ENCODE measurements at places on chromosomes 6 and 20.

DNA sequence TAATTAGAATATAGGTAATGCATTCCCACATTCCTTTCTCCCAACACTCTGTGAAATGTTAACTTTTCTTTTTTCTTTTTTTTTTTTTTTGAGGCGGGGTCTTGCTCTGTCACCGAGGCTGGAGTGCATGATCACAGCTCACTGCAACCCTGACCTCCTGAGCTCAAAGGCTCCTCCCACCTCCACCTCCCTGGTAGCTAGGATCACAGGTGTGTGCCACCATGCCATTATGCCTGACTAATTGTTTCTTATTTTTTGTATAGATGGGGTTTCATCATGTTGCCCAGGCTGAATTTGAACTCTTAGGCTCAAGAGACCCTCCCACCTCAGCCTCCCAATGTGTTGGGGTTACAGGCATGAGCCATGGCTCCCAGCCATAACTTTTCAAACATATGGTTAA lies 135.7 kb upstream of the SHLD1 start:
- no peak for DNase-seq
- H3K36me3 ChIP-seq: no peaks in the 10 kb centered on the region
- H3K4me1 ChIP-seq: peaks cover 5% of the 10 kb centered on the region
- H3K27me3 ChIP-seq: no peaks in the 10 kb centered on the region

GRCh38 chr6:143183666-143184065 lies 123.0 kb downstream of the AIG1 start:
- no peaks in the 10 kb centered on the region for H3K36me3 ChIP-seq
- H3K4me1 ChIP-seq: no peaks in the 10 kb centered on the region
- no peak for DNase-seq
- no peaks in the 10 kb centered on the region for H3K27me3 ChIP-seq
- no peak overlapping the region for H3K4me3 ChIP-seq
- H3K27ac ChIP-seq: no peak overlapping the region

DNA sequence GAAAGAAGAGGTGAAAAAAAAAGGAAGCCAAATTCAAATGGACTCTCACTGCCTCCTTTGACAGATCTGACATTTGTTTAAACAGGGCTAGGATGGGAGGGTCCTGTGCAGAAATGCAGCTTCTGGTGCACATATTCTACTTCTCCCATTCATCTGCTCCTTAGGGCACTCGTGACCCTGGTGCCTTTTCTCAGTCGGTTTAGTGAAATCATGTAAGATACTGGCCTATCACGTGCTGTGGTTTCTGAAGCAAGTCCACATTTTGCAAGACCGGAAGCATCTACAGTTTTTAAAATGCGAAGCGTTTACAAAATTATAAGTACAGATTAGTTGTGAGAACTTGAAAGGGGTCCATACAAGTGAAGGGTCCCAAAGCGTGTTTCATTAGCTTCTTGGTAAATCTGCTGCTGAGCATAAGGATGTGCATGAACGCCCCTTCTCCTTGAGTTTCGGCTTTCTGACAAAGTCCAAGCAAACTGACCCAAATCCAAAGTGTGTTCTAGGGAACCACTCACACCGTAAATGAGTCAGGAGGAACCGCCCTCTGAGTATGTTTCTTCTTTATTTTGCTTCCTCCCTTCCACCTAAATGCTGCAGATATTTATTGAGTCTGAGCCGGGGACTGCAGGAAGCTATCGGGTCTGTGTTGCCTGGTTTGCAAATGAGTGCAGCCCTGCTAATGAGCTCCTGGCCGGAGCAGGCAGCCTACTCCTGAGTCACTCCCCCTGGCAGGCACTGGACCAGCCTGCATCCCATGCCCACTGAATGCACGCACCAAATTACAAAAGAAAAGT lies 323.8 kb upstream of the JARID2 start:
- no peak overlapping the region for H3K4me3 ChIP-seq
- H3K27me3 ChIP-seq: no peaks in the 10 kb centered on the region
- no peaks in the 10 kb centered on the region for H3K36me3 ChIP-seq
- H3K4me1 ChIP-seq: no peaks in the 10 kb centered on the region
- no peak overlapping the region for H3K27ac ChIP-seq

GRCh38 chr6:152532556-152533422 lies 104.4 kb downstream of the SYNE1 start:
- H3K27me3 ChIP-seq: no peaks in the 10 kb centered on the region
- no peak for DNase-seq
- no peak overlapping the region for H3K4me3 ChIP-seq
- no peaks in the 10 kb centered on the region for H3K4me1 ChIP-seq
- no peak overlapping the region for H3K27ac ChIP-seq

GRCh38 chr6:104603108-104603745 lies 256.5 kb downstream of the HACE1 start:
- H3K4me3 ChIP-seq: no peak overlapping the region
- H3K4me1 ChIP-seq: no peaks in the 10 kb centered on the region
- DNase-seq: no peak
- no peaks in the 10 kb centered on the region for H3K36me3 ChIP-seq
- no peak overlapping the region for H3K27ac ChIP-seq

- H3K4me3 ChIP-seq: no peak overlapping the region
- H3K36me3 ChIP-seq: no peaks in the 10 kb centered on the region
- H3K27ac ChIP-seq: no peak overlapping the region
- H3K27me3 ChIP-seq: no peaks in the 10 kb centered on the region
Observed at GRCh38 chr6:34575326-34575725, 19.2 kb upstream of the SPDEF start.

GRCh38 chr6:112946051-112946450 lies 598.9 kb downstream of the RFPL4B start:
- H3K27ac ChIP-seq: no peak overlapping the region
- H3K4me3 ChIP-seq: no peak overlapping the region
- H3K4me1 ChIP-seq: no peaks in the 10 kb centered on the region
- DNase-seq: no peak

GRCh38 chr6:9233686-9234085 lies 798.3 kb upstream of the SLC35B3 start:
- DNase-seq: no peak
- H3K27ac ChIP-seq: no peak overlapping the region
- H3K4me1 ChIP-seq: no peaks in the 10 kb centered on the region
- H3K27me3 ChIP-seq: no peaks in the 10 kb centered on the region
- H3K4me3 ChIP-seq: no peak overlapping the region

- DNase-seq: peak; percentile 66
- peak overlapping the region; percentile 92 for H3K27ac ChIP-seq
- H3K4me3 ChIP-seq: peak overlapping the region; percentile 50
- H3K27me3 ChIP-seq: no peaks in the 10 kb centered on the region
Observed at GRCh38 chr6:166958926-166959861, 2.8 kb upstream of the RNASET2 start.

DNA sequence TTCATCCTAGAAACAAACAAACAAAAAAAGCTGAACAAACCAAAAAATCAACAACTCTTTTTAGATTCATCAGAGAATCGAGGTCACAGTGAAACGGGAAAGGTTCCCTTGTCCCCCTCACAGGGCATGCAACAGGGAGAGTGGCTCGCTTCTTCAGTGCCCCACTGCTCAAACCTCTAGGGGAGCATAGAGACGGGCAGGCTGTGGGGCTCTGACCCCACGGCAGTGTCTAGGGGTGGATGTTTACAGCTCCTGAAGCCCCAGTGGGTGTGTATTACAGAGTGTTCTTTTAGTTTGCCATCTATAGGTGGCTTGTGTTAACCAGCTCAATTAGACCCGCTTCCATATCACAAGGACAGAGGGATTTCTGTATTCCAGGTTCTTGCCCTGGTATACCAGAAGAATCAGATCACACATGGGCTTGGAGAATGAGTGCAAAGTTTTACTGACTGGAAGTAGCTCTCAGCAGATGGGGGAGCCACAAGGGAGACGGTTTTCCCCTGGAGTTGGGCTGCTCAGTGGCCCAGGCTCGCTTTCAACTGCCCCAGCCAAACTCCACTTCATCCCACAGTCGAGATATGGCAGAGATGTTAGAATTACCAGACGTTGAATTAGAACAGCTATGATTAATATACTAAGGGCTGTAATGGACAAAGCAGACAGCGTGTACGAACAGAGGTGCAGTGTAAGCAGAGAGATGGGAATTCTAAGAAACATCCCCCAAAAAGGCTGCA lies 192.6 kb upstream of the CST7 start:
- H3K27ac ChIP-seq: no peak overlapping the region
- no peak for DNase-seq
- H3K4me1 ChIP-seq: no peaks in the 10 kb centered on the region

DNA sequence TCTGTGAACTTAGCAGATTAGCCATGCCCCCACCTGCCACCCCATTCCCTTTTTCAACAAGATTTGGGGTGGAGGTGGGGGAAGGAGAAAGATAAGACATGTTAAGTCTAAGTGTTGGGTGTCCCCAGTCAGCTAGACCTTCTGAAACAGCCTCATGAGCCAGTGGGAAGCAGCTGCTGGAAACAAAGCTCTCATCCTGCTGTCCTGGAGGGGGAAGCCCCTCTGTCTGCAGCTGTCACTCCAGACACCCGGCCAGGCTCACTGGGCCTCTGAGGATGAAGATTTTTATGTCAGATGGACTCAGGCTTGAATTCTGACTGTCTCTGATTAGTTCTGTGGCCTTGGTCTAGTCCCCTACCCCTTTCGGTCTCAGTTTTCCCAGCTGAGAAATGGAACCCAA lies 1.1 kb downstream of the BPIFB3 start:
- no peaks in the 10 kb centered on the region for H3K4me1 ChIP-seq
- H3K27ac ChIP-seq: no peak overlapping the region
- DNase-seq: no peak

DNA sequence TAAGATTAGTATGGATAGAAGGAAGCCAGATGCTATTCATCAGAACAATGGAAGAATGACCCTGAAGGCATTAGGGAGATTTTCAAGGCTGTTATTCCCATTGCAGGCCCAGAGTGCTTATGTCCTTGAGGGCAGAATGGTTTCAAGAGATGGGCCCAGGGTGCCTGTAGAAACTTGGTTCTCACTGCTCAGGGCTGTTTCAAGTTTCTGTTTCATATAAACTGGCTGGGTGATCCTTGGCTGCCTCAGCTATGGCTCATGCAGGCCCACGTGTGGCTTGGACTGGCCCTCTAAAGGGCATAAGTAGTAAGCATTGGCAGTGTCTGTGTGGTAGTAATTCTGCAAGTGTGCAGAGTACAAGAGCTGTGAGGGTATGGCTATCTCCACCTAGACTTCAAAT lies 540.9 kb upstream of the MAN1A1 start:
- H3K4me3 ChIP-seq: no peak overlapping the region
- DNase-seq: no peak
- H3K36me3 ChIP-seq: no peaks in the 10 kb centered on the region
- H3K4me1 ChIP-seq: no peaks in the 10 kb centered on the region
- no peaks in the 10 kb centered on the region for H3K27me3 ChIP-seq

- peaks cover 68% of the 10 kb centered on the region for H3K4me1 ChIP-seq
- peaks cover 29% of the 10 kb centered on the region for H3K36me3 ChIP-seq
- no peaks in the 10 kb centered on the region for H3K27me3 ChIP-seq
- H3K27ac ChIP-seq: peak overlapping the region; percentile 75
Observed at GRCh38 chr6:30720738-30721197, 616 bp downstream of the TUBB start.

- H3K4me3 ChIP-seq: no peak overlapping the region
- H3K27me3 ChIP-seq: no peaks in the 10 kb centered on the region
- DNase-seq: no peak
- no peaks in the 10 kb centered on the region for H3K4me1 ChIP-seq
- no peak overlapping the region for H3K27ac ChIP-seq
- no peaks in the 10 kb centered on the region for H3K36me3 ChIP-seq
Observed at GRCh38 chr6:140041571-140042332, 667.3 kb upstream of the CITED2 start.

DNA sequence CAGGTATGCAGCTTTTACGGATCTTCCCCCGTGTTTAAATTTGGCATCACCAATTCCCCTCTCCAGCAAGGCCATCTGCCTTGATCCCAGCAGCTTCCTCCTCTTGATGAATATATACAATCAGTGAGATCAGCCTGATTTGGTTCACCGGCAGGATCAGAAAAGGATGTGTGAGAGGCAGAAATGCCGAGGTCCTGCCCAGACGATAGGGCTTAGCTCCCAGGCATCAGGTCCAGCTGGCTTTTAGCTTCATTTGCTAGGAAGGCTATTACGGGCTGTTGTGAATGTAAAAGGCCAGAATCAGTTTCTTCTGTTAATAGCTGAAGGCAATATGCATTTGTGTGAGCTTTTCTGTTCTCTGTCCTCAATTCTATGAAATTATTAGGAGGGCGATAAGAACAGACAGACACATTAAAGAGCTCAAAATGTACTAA lies 372.8 kb downstream of the BTBD9 start:
- H3K27me3 ChIP-seq: no peaks in the 10 kb centered on the region
- no peak overlapping the region for H3K27ac ChIP-seq
- H3K4me3 ChIP-seq: no peak overlapping the region
- H3K36me3 ChIP-seq: no peaks in the 10 kb centered on the region
- H3K4me1 ChIP-seq: peaks cover 9% of the 10 kb centered on the region
- no peak for DNase-seq

GRCh38 chr20:22863826-22864225 lies 171.3 kb upstream of the SSTR4 start:
- H3K36me3 ChIP-seq: no peaks in the 10 kb centered on the region
- H3K27me3 ChIP-seq: no peaks in the 10 kb centered on the region
- no peak for DNase-seq
- H3K4me3 ChIP-seq: no peak overlapping the region
- H3K4me1 ChIP-seq: no peaks in the 10 kb centered on the region

DNA sequence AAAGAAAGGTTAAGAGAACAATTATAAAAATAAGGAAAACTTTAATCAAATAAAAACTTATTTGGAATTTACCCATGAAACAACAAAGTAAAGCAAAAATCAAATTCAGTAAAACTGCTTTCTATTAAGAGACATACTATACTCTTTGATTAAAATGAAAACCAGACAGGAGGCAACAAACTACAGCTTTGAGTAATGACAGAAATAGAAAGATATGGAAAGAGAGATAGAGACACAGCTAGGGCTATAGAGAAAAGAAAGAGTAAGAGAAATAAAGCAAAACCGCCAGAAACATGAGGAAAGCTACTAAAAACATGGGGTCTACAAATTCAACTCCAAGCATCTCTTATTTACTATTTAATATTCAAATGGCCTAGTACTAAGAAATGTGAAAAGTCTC lies 67.6 kb downstream of the PHIP start:
- H3K36me3 ChIP-seq: peaks cover 17% of the 10 kb centered on the region
- H3K27ac ChIP-seq: no peak overlapping the region
- no peak for DNase-seq
- no peaks in the 10 kb centered on the region for H3K4me1 ChIP-seq
- no peak overlapping the region for H3K4me3 ChIP-seq

GRCh38 chr20:1652960-1653359 lies 4.6 kb downstream of the SIRPG start:
- no peak for DNase-seq
- peaks cover 78% of the 10 kb centered on the region for H3K4me1 ChIP-seq
- no peak overlapping the region for H3K4me3 ChIP-seq

DNA sequence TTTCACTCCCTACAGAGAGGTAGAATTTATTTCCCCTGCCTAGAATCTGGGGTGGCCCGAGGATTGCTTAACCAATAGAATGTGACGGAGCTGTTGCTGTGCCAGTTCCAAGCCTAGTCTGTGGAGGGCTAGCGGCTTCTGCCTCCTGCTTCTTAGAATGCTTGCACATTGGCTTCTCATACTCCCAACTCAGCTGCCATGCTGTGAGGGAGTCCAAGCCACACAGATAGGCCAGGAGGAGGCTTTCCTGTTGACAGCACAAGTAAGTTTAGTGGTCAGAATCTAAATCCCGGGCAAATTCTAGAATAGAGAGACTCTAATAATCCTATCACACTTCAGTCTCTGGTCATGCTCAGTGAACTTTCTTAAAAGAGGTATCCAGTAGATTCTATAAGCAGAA lies 57.5 kb upstream of the SNRPB2 start:
- H3K4me3 ChIP-seq: no peak overlapping the region
- no peaks in the 10 kb centered on the region for H3K36me3 ChIP-seq
- no peaks in the 10 kb centered on the region for H3K27me3 ChIP-seq
- H3K27ac ChIP-seq: no peak overlapping the region

GRCh38 chr6:90631046-90631445 lies 44.2 kb upstream of the MAP3K7 start:
- no peak overlapping the region for H3K27ac ChIP-seq
- no peak overlapping the region for H3K4me3 ChIP-seq

Data from CD4-positive, alpha-beta memory T cell (primary cell).